Urinary bladder (tissue), 4 donors: ENCODE measurements at places on chromosomes 1 and 21. TPM values are rescaled to one million over a fixed set of nuclear protein-coding genes. Genes with fewer than 3 reads are reported as not detected.

DNA sequence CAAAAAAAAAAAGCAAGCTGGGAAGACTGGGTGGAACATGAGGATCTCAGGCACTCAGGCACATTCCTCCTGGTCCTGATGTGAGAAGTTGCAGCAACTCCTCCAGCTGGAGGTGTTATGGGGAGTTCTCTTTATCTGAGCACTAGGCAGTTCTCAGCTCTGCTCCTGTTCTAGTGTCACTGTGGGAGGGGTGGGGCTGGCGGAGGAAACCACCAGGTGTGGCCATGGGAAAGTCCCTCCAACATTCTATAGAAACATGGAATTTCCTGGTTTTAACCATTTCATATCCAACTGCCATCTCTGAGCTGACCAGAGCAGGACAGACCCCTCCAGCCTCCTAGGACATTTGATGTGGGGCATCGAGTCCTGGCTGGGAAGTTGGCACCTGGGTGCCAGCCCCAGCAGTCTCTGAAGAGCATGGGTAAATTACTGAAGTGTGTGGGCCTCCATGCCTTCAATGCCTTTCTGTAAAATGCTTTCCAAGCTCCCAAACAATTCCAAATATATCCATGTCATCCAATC, 804 bp upstream of the IKBKE start:
- no peak for DNase-seq

DNA sequence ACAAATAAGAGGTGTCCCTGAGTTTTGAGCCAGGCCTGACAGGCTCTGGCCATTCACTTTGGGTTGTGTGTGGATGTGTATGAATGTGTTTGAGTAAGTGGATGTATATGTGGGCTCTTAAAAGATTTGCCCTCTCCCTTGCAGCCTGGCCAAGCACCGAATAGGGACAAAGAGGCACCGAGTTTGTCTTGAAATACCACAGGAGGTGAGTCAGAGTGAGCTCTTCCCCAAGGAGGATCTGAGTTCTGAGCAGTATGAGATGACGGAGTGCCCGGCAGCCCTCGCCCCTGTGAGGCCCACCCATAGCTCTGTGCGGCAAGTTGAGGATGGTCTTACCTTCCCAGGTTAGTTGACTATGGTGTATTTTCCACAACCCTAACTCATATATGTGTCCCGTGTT, 19.0 kb downstream of the KDM4A start:
- no peak for DNase-seq

Gene NR1I3
- not detected for total RNA-seq

- DNase-seq: no peak
Measured at GRCh38 chr1:212034516-212035122, 738 bp downstream of the INTS7 start.

- no peak for DNase-seq
Measured at GRCh38 chr1:89659322-89660081, 26.6 kb downstream of the LRRC8C start.

- DNase-seq: no peak
Measured at GRCh38 chr1:110463725-110464124, 12.8 kb downstream of the PROK1 start.

DNA sequence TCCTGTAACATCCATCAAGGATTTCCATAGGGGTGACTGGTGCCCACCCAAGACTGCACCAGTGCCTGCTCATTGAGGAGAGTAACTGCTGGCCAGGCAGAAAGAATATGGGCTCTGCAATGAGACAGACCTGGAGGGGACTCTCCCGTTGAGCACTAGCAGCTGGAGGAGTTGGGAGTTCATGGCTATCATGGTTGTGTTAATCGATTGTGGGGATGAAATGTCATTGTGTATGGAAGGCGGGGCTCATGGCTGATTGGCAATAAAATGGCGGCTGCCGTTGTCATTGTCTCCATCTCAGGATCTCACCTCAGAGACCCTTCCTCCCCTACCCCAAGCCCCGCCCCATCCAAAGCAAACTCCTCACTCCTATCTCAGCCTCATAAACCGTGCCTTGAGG, 3.9 kb downstream of the TMEM125 start:
- no peak for DNase-seq

- DNase-seq: no peak
Measured at GRCh38 chr1:182600745-182601415, 3.3 kb downstream of the RGS16 start.
